ENCODE measurements at places on chromosomes 5 and 9. TPM values are rescaled to one million over a fixed set of nuclear protein-coding genes. Genes with fewer than 3 reads are reported as not detected.

The GABRA6 gene
- total RNA-seq = not detected

The PRELID1 gene
- 80.0 TPM for total RNA-seq

The ECSCR gene
- total RNA-seq = 475 TPM

The GPX8 gene
- 9.9 TPM for total RNA-seq

The ALG2 gene
- total RNA-seq = 46.5 TPM

The TPM2 gene
- 12.2 TPM for total RNA-seq

The OLFM1 gene
- total RNA-seq = 12.9 TPM

The SPOCK1 gene
- total RNA-seq = 0.52 TPM

The NR6A1 gene
- total RNA-seq = 1.3 TPM

The SLC6A19 gene
- not detected for total RNA-seq

The TMEM174 gene
- not detected for total RNA-seq

The THOC3 gene
- 46.1 TPM for total RNA-seq

The HTR4 gene
- not detected for total RNA-seq
